Stimulated activated naive B cell treated with anti-CD40 and anti-IgM and Interleukin-4, amounts not matched to agents 10 μg/mL and 1 μg/mL and 100 μg/mL, for 72 hours (primary cell): ENCODE measurements at places on chromosomes 11 and 22.

DNA sequence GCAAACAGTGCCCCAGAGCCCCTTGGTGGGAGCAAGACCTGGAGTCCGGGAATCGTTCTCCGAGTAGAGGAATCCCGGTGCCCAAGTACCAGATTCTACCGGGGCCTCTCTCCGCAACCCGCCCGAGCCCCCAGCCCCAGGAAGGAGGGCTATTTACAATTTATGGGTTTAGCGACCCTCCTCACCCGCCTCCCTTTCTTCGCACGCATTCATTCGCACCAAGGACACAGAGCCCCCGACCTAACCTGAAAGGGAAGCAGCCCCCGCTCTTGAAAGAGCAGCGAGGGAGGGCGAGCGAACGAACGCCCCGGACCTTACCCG lies 628 bp downstream of the LRP4 start:
- H3K4me3 ChIP-seq = peak overlapping the region; percentile 70
- peak overlapping the region; percentile 59 for H3K27ac ChIP-seq
- no peak for DNase-seq
- peaks cover 51% of the 10 kb centered on the region for H3K27me3 ChIP-seq

DNA sequence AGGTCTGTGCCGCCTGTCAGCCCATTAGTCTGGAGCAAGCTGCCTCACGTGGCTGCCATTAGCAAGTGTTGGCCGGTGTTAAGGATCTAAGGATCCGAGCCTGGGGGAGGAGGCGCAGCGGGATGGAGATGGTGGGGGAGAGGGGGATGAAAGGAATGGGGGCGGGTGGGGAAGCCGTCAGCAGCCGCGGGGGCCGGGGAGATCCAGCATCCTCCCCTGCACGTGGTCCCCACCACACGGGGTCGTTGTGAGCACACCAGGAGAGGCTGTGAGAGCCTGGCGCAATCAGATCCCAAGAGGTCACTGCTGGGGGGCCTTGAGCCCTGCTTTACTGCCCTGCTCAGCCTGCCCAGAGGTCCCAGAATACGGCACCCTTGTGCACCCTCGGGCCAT lies 7.3 kb downstream of the CABP7 start:
- H3K4me1 ChIP-seq = no peaks in the 10 kb centered on the region
- DNase-seq = no peak
- peaks cover 6% of the 10 kb centered on the region for H3K36me3 ChIP-seq
- no peak overlapping the region for H3K27ac ChIP-seq
- no peak overlapping the region for H3K4me3 ChIP-seq

DNA sequence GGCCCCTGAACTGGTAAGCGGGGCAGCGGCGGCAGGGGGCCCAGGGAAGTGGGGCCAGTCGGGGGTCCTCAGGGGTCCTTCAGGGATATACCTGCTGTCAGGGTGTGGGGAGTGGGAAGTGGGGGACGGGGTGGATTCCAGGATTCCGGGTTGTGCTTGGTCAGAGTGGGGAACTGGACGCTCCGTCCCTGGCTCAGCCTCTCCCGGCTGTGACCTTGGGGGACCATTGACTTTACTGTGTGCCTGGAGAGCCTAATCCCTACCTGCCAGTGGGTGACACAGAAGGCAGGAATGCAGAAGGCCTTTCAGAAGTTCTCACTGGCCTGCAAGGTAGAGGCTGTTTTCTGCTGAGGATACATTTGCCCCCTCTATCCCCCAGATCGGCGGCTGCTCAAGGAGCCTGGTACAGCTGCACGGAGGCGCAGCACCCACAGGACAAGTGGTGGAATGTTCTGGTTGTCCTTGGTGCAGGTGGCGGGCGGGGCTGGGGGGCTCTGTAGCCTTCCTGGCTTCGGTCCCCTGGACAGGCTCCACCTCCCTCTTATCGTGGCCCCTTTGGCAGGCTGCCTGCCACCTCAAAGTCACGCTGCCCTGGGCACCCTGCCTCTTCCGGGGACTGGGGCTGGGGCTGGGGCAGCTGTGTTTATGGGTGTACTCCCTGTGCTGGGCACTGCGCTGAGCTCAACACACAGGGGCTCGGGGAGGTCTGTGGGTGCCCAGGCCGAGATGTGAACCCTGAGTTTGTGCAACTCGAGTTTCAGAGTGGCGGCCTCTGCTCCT lies 18.4 kb downstream of the KCNQ1 start:
- DNase-seq = no peak
- no peaks in the 10 kb centered on the region for H3K27me3 ChIP-seq
- peak overlapping the region; percentile 37 for H3K27ac ChIP-seq
- H3K4me1 ChIP-seq = peaks cover 56% of the 10 kb centered on the region
- H3K4me3 ChIP-seq = no peak overlapping the region

GRCh38 chr11:70826541-70827335 lies 425.6 kb downstream of the SHANK2 start:
- H3K4me1 ChIP-seq = peaks cover 9% of the 10 kb centered on the region
- no peak overlapping the region for H3K4me3 ChIP-seq
- no peak for DNase-seq
- no peak overlapping the region for H3K27ac ChIP-seq
- peaks cover 3% of the 10 kb centered on the region for H3K36me3 ChIP-seq

GRCh38 chr22:35616043-35616442 lies 1.1 kb downstream of the MB start:
- H3K4me1 ChIP-seq = peaks cover 13% of the 10 kb centered on the region
- no peak overlapping the region for H3K4me3 ChIP-seq
- peaks cover 14% of the 10 kb centered on the region for H3K27me3 ChIP-seq
- DNase-seq = no peak
- H3K27ac ChIP-seq = no peak overlapping the region

DNA sequence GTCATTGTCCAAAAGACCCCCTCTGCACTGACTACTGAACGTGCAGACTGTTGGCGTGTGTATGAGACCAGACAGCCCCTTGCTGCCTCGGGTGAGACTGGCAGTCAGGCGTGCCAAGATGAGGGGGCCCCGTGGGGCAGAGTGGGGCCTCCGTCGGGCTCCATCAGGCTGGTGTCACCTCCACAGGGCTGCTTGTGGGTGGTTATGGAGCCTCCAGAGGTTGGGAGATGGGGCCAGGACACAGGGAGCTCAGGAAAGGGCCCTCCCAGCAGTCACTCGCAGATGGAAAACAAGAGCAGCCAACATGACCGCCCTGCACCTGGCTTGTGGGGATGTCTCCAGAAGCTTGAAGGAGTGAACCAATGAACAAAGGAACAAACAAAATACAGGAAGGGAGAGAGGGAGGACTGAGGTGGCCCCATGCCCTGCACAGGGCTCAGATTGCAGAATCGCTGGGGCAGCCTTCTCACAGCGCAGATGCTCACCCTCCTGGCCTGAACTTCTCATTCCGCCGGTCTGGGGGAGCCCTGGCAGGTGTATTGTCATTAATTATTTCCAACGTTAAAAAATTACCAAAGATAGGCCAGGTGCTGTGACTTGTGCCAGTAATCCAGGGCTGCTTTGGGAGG lies 5.5 kb upstream of the PHLDA2 start:
- peaks cover 19% of the 10 kb centered on the region for H3K36me3 ChIP-seq
- no peak overlapping the region for H3K27ac ChIP-seq
- DNase-seq = no peak
- peaks cover 26% of the 10 kb centered on the region for H3K4me1 ChIP-seq
- H3K27me3 ChIP-seq = peaks cover 24% of the 10 kb centered on the region

GRCh38 chr11:129237456-129237855 lies 45.3 kb upstream of the ARHGAP32 start:
- H3K27ac ChIP-seq = no peak overlapping the region
- DNase-seq = no peak
- no peaks in the 10 kb centered on the region for H3K27me3 ChIP-seq
- H3K4me3 ChIP-seq = no peak overlapping the region

DNA sequence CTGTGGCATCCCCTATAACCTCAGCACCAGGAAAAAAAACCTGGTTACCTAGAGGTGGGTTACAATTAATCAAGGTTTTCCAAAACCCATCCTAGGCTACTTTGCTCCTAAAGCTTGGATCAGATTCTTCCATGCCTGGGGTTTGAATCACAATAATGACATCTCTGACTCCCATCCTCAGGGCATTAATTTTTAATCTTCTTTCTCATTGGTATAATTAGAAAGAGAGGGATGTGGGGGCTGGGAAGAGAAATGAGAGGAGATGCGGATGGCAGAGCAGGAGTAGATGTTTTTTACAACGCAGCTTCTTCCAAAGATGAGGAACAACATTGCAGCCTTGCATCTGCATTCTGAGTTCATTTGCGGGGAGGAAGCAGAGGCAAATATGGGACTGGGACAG lies 117.2 kb upstream of the E2F8 start:
- no peaks in the 10 kb centered on the region for H3K4me1 ChIP-seq
- peaks cover 17% of the 10 kb centered on the region for H3K27me3 ChIP-seq
- H3K27ac ChIP-seq = no peak overlapping the region
- no peaks in the 10 kb centered on the region for H3K36me3 ChIP-seq
- DNase-seq = no peak

GRCh38 chr22:32985899-32986765 lies 72.0 kb downstream of the SYN3 start:
- no peak overlapping the region for H3K4me3 ChIP-seq
- H3K27ac ChIP-seq = no peak overlapping the region
- H3K36me3 ChIP-seq = no peaks in the 10 kb centered on the region

DNA sequence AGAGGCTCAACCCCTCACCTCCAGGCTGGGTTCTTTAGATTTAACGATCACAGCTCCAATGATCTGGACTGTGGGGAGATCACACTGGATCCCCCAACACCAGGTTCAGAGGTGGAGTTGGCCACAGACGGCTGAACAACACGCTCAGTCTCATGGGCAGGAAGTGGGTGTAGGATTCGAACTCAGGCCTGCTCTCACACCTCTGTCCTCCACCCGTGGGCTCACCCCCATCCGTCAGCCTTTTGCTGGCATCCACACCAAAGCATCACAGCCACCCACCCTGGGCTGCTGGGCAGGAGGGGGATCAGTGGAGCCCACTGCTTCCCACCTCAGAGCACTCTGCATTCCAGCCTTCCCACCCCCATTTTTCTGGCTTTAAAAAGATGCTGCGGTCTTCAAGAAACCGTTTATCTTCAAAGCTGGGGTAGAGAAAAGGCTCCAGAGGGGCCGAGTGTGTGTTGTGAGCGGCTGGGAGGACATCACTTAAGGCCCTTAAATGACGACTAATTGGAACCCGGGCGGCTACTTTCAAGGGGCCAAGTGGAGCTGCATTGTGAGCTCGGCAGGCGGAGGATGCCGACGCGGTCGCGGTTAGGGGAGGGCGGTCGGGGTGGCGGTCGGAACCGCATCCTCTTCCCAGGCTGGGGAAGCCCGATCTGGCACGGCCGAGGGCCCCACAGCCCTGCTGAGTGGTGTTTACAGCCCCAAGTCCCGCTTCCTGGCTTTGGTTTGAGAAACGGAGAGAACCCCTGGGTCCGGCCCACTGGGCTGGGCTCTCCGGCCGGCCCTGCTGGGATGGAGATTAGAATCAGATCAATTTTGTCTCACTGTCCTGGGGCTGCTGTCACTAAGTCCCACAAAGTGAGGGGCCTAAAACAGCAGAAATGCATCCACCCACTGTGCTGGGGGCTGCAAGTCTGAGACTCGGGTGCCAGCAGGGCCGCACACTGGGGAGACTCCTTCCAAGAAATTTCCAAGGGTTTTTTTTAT lies 15.9 kb upstream of the FGF3 start:
- no peak overlapping the region for H3K4me3 ChIP-seq
- H3K4me1 ChIP-seq = no peaks in the 10 kb centered on the region
- no peaks in the 10 kb centered on the region for H3K36me3 ChIP-seq
- no peak for DNase-seq
- H3K27me3 ChIP-seq = peaks cover 69% of the 10 kb centered on the region

GRCh38 chr22:29302402-29302680 lies 4.1 kb upstream of the GAS2L1 start:
- H3K36me3 ChIP-seq = peaks cover 43% of the 10 kb centered on the region
- H3K27ac ChIP-seq = no peak overlapping the region
- H3K4me3 ChIP-seq = no peak overlapping the region
- no peak for DNase-seq

DNA sequence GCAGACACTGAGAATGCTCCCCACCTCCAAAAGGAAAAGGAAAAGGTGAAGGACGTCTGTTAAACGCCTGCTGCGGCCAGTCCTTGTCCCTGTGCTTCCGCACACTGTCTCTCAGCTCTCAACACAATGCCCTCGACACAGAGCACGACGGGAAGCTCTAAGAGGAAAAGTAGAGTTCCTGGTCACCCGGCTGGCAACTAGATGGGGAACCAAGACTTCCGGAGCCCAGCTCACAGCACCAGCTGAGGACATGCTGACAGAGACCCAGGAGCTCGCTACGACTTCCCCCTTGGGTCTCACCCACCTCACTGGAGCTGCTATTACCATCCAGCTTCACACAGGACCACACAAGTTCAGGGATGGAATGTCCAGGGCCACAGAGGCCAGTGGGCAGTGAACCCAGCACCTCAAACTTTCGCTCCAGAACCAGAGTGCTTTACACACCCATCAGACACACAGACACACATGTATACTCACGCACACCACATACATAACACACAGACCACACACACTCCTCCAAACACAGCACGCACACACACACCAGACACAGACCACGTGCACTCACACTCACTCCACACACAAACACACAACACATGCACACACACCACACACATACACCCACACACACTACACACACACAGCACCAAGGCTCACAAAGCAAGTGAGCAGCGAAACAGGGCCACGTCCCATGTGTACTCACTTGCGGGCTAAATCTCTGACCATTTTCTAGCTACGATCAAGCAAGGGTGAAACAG lies 9.6 kb downstream of the SULT4A1 start:
- H3K36me3 ChIP-seq = no peaks in the 10 kb centered on the region
- H3K27ac ChIP-seq = no peak overlapping the region
- peaks cover 40% of the 10 kb centered on the region for H3K27me3 ChIP-seq
- peaks cover 2% of the 10 kb centered on the region for H3K4me1 ChIP-seq
- H3K4me3 ChIP-seq = no peak overlapping the region
- DNase-seq = no peak

DNA sequence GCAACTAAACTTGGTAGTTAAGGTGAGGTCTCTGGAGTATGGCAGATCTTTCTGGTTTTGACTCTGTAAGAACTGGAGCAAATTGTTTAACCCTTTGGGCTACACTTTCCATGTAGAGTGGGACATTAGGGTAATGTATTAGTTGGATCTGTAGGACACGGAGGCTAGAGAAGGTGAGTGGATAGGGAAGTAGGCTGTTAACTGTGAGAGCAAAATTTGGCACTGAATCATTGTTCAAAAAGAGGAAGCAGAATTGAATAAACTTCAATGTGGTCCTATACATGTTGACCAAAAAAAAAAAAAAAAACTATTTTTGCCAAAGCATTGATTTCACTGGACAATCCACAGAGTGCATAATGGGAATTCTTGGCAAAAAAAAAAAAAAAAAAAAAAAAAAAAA lies 370.2 kb upstream of the CHORDC1 start:
- H3K27me3 ChIP-seq = no peaks in the 10 kb centered on the region
- no peaks in the 10 kb centered on the region for H3K36me3 ChIP-seq
- H3K4me3 ChIP-seq = no peak overlapping the region
- no peaks in the 10 kb centered on the region for H3K4me1 ChIP-seq
- DNase-seq = no peak
- no peak overlapping the region for H3K27ac ChIP-seq
